Aortic smooth muscle cell (primary cell): ENCODE measurements at places on chromosomes 3 and 15. TPM values are rescaled to one million over a fixed set of nuclear protein-coding genes. Genes with fewer than 3 reads are reported as not detected.

The SLC22A13 gene
- 0.13 and 0.31 TPM in 2 replicates for total RNA-seq

The ARL6 gene
- total RNA-seq: 8.2 and 12.0 TPM in 2 replicates

The DVL3 gene
- 26.3 and 31.3 TPM in 2 replicates for total RNA-seq

The TNFAIP8L3 gene
- total RNA-seq: 4.1 and 7.5 TPM in 2 replicates

The CCDC39 gene
- under 0.01 and 0.12 TPM in 2 replicates for total RNA-seq

The ALS2CL gene
- 1.7 and 3.2 TPM in 2 replicates for total RNA-seq

The ALDH1A2 gene
- 3.3 and 7.0 TPM in 2 replicates for total RNA-seq

The PARP6 gene
- total RNA-seq: 12.2 and 15.5 TPM in 2 replicates

The RLBP1 gene
- not detected in 2 replicates for total RNA-seq

The AADACL2 gene
- not detected in 2 replicates for total RNA-seq

The ZNF639 gene
- total RNA-seq: 32.9 and 36.6 TPM in 2 replicates

The GUCA1C gene
- not detected in 2 replicates for total RNA-seq

The PLSCR5 gene
- not detected in 2 replicates for total RNA-seq

The ROBO2 gene
- 0.81 and 3.2 TPM in 2 replicates for total RNA-seq

The XYLB gene
- 8.1 and 9.1 TPM in 2 replicates for total RNA-seq

The GAP43 gene
- total RNA-seq: 5.9 and 9.9 TPM in 2 replicates

The SPINT1 gene
- 0.06 and 0.26 TPM in 2 replicates for total RNA-seq

The CLDN16 gene
- total RNA-seq: not detected in 2 replicates

The MYZAP gene
- 0.44 and 0.66 TPM in 2 replicates for total RNA-seq

The MYRIP gene
- 4.2 and 4.5 TPM in 2 replicates for total RNA-seq

The OR5H2 gene
- not detected in 2 replicates for total RNA-seq

The GOLGA6D gene
- total RNA-seq: not detected in 2 replicates

The NTRK3 gene
- total RNA-seq: 0.26 and 0.62 TPM in 2 replicates

The P2RY12 gene
- total RNA-seq: 0.13 TPM in 1 of 2 replicates, not detected in the other

The ACKR4 gene
- 157 and 395 TPM in 2 replicates for total RNA-seq

The ZNF860 gene
- 0.40 and 0.68 TPM in 2 replicates for total RNA-seq

The ALG1L2 gene
- total RNA-seq: not detected in 2 replicates

The ARHGEF3 gene
- total RNA-seq: 5.4 and 9.4 TPM in 2 replicates

The SAMD7 gene
- not detected in 2 replicates for total RNA-seq

The CD86 gene
- under 0.01 TPM in 1 of 2 replicates, not detected in the other for total RNA-seq

The EXD1 gene
- not detected in 2 replicates for total RNA-seq

The PAK2 gene
- total RNA-seq: 38.0 and 68.6 TPM in 2 replicates

The CP gene
- 17.2 and 63.3 TPM in 2 replicates for total RNA-seq

The KBTBD13 gene
- not detected in 2 replicates for total RNA-seq

The SOX2 gene
- not detected in 2 replicates for total RNA-seq

The ANKRD63 gene
- total RNA-seq: not detected in 2 replicates

The MST1R gene
- 0.40 and 2.0 TPM in 2 replicates for total RNA-seq

The SH2D7 gene
- not detected in 2 replicates for total RNA-seq

The ZNF710 gene
- total RNA-seq: 5.5 and 6.9 TPM in 2 replicates

The C3orf85 gene
- total RNA-seq: not detected in 2 replicates

The PLA2G4D gene
- total RNA-seq: not detected in 2 replicates

The FANCD2OS gene
- total RNA-seq: not detected in 2 replicates

The SLC12A1 gene
- total RNA-seq: not detected in 2 replicates

The ZIC4 gene
- total RNA-seq: 0.06 TPM in 1 of 2 replicates, not detected in the other

The ACTRT3 gene
- total RNA-seq: 5.8 and 6.1 TPM in 2 replicates

The A4GNT gene
- total RNA-seq: not detected in 2 replicates

The TMEM40 gene
- total RNA-seq: not detected in 2 replicates
